ENCODE measurements at places on chromosomes 5 and 9.
A peak's percentile ranks its signal among the peaks of the same experiment; 100 is the strongest.

GRCh38 chr5:125088522-125089105 lies 342.2 kb upstream of the ZNF608 start:
- no peak for DNase-seq

- no peak for DNase-seq
Measured at GRCh38 chr9:26311463-26311995, 581.1 kb downstream of the CAAP1 start.

- DNase-seq: peak; percentile 19
Measured at GRCh38 chr5:160312134-160312959, at the start of gene CCNJL. TSS of gene CCNJL (minus strand) at chr5:160312564. CDS start at chr5:160311923, 641 bp downstream.

DNA sequence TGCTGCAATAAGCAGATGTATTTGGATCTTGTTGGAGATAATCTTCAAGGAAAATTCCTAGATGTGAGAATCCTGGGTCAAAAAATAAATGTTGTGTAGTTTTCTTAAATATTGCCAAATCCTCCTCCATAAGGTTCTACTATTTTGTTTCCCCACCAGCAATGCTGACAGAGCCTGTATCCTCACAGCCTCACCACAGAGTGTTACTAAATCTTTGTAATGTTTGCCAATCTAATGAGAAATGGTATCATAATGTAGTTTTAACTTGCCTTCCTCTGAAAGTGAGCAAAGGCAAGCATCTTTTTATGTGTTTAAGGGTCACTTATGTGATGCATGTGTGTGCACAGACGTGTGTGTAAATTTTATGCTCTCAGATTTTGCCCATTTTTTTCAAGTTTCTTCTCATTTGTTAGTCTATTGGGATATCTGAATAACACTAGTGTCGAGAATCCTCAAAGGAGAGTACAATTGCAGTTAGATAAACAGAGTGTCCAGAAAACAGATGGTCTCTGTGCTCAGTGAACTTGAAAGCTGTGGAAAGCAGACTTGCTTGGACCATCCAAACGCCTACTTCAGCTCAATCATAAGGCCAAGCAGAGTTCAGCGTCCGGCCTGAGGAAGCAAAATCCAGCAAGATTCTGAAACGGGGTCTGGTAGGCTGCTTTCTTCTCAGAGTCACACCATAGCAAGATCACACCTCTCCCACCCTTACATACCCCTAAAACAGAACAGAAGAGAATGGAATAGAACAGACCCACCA lies 35.7 kb upstream of the UGT3A1 start:
- DNase-seq: no peak

GRCh38 chr9:110357505-110357904 lies 19.8 kb upstream of the TXNDC8 start:
- no peak for DNase-seq

DNA sequence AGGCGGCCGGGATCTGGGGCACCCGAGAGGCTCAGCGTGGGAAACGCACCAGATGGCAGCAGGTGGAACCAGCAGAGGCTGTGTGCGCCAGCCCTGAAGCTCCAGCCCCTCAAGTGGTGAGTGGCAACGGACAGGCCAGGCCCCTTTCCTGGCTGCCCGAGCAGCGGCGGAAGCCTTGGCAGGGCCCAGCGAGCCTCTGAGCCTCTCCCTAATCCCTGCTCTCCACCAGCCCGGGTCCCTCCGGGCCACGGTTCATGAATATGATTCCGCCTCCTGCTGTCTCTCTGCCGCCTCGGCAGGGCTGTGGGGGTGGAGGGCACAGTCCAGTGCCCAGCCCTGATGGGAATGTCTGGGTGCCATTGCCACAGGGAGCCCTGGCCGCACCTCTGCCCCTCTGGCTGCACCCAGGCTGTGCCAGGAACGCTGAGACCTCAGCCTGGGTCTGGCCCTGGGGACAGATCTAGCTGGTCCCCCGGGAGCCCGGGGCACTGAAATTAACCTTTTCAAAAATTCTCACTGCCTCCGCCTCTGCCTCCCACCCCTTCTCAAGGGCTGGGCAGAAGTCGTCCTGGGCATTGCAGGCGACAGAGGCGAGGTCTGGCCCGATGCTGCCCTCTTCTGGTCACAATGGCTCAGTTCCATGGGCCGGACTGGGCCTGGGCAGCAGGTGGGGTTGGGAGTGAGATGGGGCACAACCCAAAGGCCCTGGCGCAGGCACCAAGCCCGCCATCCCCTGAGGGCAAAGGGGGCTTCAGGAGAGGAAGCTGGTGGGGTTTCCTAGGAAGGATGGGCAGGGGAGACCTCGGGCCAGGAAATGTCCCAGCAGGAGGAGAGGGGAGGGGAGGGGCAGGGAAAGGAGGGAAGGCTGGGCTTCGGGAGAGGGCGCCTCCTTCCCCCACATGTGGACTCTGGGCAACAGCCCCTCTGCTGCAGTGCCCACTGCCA lies 20.3 kb downstream of the CCDC187 start:
- peak; percentile 84 for DNase-seq

GRCh38 chr5:139276426-139276825 lies 17.1 kb upstream of the MATR3 start:
- DNase-seq: no peak

DNA sequence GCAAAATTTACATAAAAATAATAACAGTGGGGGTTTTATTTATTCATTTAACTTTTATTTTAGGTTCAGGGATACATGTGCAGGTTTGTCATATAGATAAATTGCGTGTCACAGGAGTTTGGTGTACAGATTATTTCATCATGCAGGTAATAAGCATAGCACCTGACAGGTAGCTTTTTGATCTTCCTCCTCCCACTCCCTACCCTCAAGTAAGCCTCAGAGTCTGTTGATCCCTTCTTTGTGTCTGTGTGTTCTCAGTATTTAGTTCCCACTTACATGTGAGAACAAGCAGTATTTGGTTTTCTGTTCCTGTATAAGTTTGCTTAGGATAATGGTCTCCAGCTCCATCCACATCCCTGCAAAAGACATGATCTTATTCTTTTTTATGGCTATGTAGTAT lies 240.3 kb downstream of the KIAA0825 start:
- no peak for DNase-seq

GRCh38 chr9:119836036-119836435 lies 466.8 kb upstream of the BRINP1 start:
- no peak for DNase-seq

DNA sequence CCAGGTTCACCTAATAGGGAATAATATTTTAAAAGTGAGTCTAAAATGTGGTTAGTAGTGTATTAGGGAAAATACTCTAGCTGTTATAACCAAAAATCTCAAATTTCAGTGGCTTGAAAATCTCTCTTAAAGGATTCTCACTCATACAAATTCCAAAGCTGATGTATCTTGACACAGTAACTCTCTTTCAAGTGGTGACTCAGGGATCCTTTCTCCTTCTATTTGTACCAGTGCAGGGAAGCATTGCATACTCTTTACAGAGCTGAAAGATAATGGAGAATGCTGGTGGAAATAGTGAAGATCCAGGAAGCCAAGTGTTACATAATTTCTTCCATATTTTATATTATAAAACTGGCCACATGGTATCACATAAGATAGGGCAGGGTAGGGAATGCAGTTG lies 560.2 kb upstream of the CDH9 start:
- no peak for DNase-seq

GRCh38 chr9:131436376-131436775 lies 42.5 kb downstream of the PRRC2B start:
- DNase-seq: no peak

DNA sequence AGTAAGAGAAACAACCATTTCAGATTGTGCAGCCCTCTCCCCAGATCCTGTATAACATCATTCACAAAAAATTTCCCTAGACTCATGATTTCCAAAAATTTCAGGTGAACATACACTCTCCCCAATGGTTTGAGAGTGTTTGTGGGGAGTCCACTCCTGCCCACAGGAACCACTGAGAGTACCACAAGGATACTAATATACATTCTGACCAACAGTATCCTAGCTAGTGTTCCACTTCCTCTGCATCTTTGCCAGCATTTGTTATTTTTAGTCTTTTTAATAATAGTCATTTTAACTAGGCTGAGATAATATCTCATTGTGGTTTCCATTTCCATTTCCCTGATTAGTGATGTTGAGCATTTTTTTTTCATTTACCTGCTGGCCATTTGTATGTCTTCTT lies 155.4 kb downstream of the DTWD2 start:
- DNase-seq: no peak

DNA sequence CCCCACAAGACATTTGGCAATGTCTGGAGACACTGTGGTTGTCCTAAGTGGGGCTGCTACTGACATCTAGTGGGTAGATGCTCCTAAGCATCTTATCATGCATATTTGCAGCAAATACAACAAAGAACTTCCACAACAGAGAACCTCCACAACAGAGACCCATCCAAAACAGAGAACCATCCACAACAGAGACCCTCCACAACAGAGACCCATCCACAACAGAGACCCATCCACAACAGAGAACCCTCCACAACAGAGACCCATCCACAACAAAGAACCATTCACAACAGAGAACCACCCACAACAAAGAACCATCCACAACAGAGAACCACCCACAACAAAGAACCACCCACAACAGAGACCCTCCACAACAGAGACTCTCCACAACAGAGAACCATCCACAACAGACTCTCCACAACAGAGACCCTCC lies 32.8 kb downstream of the ARPC5L start:
- no peak for DNase-seq

DNA sequence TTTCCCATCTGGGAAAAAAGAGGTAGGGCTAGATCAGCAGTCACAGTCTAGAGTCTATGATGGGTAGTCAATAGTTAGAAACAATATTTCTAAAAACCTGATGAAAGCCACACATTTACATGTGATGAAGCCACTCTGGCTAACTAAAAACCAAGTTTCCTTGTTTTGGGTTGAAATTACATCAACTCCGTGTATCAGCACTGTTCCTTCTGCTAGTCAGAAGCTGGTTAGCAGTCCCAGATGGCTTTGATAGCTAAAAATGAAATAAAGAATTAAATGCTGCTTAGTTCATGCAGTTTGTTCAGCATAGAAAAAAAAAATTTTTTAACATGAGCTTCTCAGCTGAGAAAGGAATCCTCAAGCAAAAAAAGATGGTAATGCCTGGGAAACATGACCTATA lies 136.7 kb downstream of the FAM114A2 start:
- no peak for DNase-seq

DNA sequence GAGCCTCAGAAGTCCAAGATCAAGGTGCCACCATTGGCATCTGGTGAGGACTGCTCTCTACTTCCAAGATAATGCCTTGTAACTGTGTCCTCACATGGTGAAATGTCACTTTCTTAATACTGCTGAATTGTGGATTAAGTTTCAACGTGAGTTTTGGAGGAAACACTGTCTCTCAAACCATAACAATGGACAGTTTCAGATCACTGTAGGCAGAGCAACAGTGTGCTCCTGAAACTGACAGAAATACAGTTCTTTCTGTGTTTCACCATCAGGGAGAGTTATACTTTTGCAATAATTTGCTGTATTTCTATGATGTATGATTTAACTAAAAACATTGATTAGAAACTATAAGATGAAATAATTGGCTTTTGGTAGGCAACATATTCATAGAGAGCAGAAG lies 1780.5 kb upstream of the CDH6 start:
- DNase-seq: no peak

- no peak for DNase-seq
Measured at GRCh38 chr9:109143881-109144562, 23.0 kb downstream of the FRRS1L start.

- no peak for DNase-seq
Measured at GRCh38 chr9:123686829-123687192, 243.1 kb downstream of the DENND1A start.

DNA sequence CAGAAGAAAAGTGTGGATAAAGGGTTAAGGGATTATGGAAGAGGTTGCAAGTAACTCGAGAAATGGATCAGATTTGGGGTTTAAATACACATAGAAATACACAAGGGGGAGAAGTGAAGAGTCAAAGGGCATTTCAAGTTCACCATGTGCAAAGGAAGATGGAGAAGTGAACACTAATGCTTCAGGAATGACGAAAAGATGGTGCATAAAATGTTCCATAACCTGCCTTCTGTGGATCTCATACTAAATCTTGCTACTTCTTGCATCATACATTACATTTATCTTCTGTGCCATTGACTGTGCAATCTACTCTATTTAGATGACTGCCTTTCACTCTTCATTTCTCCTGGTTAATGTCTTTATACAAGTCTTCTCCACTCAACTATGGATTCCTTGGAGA lies 5.7 kb upstream of the SMC2 start:
- no peak for DNase-seq

- DNase-seq: no peak
Measured at GRCh38 chr5:172800088-172800551, 29.1 kb upstream of the DUSP1 start.

DNA sequence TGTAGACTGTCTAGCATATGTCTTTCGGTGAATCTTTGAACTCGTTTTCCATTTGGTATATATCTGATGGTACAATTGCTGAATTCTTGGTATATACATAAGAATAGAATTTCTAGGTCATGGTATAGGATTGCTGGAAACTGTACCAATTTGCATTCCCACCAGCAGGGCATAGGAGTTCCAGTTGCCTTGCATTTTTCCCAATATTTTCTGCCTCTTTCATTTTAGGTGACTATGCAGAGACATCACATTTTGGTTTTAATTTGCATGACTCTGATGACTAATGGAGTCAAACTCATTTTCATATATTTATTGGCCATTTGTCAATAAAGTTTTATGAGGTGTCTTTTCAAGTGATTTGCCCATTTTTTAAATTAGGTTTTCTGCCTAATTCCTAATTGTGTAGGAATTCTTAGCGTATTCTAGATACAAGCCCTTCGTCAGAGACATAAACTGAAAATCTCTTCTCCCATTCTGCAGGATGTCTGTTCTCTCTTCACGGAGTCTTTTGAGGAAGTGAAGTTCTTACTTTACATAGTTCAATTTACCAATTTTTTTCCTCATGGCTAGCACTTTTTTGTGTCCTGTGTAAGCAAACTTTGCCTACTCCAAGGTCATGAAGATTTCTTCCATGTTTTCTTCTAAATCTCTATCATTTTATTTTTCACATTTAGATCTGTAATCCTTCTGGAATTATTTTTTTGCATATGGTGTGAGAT lies 28.9 kb upstream of the PDCD1LG2 start:
- no peak for DNase-seq

GRCh38 chr5:127910307-127910956 lies 173.1 kb upstream of the SLC12A2 start:
- no peak for DNase-seq

- DNase-seq: no peak
Measured at GRCh38 chr5:123094919-123095797, 6.1 kb downstream of the PRDM6 start.
